RKO (cell line): ENCODE measurements at places on chromosomes 4 and X.

- DNase-seq: no peak
Observed at GRCh38 chr4:53497487-53498244, 93.6 kb downstream of the LNX1 start.

GRCh38 chr4:123014038-123014437 lies 91.6 kb upstream of the NUDT6 start:
- DNase-seq: no peak

GRCh38 chr4:21290562-21290961 lies 590.3 kb downstream of the PACRGL start:
- DNase-seq: no peak

DNA sequence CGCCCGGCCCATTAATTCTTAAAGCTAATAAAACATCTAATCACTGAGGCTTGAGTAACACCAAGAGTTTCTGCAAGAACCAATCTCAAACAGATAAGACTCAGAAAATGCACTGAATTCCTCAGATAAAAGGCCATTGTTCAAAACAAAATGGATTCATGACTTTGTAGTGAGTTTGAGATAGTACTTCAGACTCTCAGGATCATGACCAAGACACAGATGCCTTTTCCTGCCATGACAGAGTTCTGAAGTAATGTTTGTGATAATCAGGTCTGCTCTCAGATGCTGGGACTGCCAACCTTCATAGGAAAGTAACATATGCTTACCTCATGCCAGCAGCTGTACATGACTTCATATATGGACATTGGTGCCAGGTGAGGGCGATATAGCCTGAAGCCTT lies 54.6 kb downstream of the NIPAL1 start:
- no peak for DNase-seq

DNA sequence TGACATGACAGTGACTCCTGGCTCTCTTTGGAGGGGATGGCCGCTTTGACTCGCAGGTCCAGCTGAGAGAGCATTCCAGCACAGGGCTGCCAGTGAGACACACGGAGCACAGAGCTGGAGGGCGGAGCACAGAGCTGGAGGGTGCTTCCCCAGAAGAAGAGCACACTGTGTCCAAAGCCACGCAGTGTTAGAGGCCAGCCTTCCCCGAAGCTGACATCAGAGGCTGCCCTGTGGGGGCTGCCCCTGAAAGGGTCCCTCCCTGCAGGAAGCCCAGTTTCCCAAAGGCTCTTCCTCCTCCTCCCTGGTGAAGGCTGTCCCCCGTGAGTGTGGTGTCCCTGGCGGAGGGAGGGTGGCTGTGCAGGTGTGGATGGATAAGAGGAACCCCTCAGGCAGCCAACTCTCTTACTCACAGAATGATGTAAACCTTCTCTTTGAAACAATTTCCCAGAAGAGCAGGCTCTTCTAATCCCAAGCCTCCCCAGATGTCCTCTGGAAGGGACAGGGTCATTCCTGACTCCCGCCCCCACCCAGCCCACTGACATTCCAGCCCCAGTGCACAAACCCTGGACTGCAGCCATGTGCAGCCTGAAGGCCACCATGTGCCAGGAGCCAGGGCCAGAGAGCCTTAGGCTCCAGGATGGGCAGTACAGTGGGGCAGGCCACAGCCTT lies 53.4 kb downstream of the PSAPL1 start:
- DNase-seq: no peak

DNA sequence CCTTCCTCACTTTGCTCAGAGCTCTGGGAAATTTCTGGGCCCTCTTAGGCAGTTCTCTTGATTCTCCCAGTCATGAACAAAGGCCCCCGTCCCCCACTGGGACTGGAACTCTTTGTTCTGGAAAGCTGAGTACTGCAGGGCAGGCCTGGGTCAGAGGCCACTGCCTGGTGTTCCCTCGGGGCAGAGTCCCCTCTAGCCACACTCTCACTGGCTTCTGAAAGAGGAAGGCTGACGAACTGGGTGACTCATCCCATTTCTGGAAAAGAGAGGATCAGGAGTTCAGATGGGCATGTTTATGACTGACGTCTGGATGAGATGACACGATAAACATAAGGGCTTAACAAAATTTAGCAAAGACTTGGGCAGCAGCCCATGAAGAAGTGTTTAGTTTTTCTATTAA lies 47.7 kb downstream of the DDX3X start:
- DNase-seq: peak; percentile 80

DNA sequence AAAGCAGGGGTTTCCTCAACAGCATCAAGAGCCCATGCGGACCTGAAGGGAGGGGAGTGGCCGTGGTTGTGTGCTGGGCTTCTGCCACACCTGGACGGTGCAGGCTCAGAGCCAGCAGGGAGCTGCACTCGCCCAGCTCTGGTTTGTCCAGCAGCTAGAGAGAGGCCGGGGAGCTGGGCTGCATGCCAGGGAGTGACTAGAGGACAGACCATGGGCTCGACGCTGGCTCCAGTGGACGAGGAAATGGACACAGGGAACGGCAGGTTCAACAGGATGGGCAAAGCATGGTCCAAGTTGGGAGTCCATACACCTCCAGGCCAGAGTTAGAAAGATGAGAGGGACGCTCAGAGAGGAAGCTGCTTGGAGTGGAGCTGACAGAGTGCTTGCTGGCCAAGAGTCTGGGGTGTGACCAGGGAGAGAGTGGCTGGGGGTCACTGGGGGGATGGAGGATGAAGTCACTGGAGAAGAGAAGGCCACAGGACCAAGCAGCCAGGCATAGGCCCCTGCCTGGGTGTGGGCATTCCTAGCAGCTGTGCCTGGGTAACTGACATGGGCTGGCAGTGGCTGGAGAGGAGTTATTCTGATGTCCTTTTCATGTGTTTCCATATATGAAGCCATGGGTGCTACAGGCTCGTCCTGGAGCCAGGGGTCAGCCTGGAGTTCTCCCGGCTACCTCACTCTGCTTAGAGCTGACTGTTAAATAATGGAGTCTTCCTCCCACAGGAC lies 42.8 kb downstream of the HTT-AS start:
- no peak for DNase-seq

DNA sequence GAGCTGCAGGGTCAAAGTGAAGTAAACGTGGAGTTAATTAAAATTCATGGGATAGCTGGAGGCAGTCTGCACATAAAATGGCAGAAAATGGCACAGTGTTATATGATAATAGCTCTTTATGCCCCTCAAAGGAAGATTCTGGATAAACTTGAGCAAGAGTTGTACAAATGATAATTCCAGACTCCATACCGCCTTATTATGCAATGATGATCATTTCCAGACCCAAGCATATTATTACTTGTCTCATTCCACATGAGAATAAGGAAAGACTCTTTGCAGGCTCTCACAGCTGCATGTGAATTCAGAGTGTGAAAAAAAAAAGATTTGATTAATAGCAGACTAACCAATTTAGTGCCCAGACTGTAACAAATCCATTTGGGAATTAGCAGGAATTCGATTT lies 105.4 kb downstream of the STK32B start:
- no peak for DNase-seq

DNA sequence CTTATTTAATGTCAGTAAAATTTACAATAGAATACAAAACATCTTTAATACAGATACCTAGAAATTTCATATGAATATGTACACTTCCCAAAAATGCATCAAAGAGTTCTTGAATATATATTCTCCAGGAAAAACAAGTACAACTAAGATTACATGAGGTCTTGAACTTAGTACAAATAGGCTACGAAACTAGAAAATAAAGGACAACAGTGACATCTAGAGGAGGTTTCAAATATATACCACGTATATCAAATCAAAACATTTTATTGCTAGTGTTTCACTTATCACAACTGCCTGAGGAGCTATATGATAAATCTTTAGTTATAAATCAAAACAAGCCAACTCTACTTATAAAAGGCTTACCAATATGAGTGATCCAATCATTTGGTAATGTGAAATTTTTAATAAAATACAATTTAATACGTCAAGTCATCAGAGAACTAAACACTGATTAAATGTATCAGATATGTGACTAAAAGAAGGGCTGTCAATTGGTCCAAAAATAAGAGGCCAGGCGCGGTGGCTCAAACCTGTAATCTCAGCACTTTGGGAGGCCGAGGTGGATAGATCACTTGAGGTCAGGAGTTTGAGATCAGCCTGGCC lies 36.6 kb downstream of the ANAPC10 start:
- peak; percentile 75 for DNase-seq

DNA sequence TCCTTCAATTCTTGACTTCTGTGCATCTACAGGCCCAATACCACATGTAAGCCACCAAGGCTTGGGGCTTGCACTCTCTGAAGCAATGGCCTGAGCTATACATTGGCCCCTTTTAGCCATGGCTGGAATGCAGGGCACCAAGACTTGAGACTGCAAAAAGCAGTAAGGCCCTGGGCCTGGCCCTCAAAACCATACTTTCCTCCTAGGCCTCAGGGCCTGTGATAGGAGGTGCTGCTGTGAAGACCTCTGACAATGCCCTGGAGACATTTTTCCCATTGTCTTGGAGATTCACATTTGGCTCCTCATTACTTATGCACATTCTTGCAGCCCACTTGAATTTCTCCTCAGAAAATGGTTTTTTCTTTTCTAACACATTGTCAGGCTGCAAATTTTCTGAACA lies 68.5 kb upstream of the FSTL5 start:
- no peak for DNase-seq

- DNase-seq: peak; percentile 40
Observed at GRCh38 chr4:8185295-8185694, 13.8 kb upstream of the SH3TC1 start.

DNA sequence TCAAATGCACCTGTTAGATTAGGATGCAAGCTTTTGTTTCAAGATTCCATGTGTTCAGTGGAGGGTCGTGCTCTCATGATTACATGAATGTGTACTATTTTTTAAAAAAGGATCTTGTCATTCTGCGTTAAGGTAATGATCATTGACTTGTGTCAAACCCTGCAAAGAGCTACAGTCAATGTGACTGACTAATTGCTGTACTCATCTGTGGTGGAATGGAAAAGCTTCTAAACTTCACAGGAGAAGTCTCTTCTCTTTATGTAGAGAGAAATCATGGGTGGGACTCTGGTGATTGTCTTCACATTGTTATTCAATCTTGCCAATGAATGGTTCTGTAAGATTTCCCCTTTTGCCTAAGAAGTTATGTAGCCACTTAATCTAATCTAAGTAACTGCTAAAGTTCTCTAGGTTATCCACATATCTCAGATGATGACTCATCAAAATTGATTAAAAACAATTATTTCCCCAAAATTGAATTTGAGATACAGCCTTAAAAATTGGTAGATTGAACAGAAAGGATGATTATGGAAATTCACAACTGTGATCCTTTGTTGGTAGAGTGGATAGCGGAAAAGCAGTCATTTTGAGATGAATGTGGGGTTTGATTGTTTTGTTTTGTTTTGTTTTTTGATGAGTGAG lies 6.7 kb downstream of the MAGEE1 start:
- no peak for DNase-seq

DNA sequence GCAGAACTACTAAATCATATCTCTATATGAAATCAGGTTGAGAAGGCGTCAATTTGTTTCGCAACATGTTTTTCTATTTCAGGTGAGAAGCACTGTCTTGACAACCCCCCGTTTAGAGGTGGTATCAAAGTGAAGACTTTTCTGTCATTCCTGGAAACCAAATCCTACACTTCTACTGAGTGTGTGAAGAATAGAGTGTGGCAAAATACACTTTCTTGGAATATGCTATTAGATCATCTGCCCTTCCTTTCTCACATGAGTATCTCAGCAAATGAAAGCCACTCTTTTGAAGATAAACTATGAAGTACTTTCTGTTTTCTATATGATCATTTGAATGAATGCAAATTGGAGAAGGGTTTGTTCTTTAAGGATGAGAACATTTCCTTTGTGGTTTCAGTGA lies 174.0 kb upstream of the FMR1 start:
- DNase-seq: no peak

GRCh38 chr4:149886786-149887490 lies 71.3 kb upstream of the IQCM start:
- DNase-seq: peak; percentile 9

DNA sequence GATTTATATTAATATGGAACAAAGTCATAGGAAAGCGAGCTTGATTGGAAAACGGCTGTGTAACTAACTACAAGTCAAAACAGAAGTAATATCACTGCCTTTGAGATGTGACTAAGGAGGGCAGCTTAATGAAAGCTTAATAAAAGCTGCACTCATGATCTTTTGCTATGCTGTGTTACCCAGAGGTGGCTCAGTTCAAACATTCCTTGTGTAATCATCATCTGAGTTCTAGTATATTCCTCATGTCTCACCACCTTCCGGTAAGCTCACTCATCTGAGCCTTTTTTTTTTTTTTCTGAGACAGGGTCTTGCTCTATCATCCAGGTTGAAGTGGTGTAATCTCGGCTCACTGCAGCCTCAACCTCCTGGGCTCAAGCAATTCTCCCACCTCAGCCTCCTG lies 5.0 kb downstream of the GRPEL1 start:
- no peak for DNase-seq

DNA sequence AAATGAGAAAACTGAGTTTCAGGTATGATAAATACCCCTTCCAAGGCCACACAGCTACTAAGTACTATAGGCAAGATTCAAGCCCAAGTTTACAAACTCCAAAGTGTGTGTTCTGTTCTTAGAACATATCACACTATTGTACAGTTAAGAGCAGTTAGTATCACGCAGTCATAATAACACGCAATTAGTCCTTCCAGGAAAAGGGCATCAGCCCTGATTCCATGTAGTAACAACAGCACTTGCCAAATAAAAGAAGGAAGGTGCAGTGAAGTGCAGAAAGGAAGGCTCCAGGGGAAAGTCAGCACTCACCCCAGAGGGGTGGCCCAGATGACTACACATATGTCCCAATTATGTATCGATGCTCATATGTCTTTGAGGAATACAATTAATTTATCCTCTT lies 4.4 kb downstream of the TASL start:
- no peak for DNase-seq

DNA sequence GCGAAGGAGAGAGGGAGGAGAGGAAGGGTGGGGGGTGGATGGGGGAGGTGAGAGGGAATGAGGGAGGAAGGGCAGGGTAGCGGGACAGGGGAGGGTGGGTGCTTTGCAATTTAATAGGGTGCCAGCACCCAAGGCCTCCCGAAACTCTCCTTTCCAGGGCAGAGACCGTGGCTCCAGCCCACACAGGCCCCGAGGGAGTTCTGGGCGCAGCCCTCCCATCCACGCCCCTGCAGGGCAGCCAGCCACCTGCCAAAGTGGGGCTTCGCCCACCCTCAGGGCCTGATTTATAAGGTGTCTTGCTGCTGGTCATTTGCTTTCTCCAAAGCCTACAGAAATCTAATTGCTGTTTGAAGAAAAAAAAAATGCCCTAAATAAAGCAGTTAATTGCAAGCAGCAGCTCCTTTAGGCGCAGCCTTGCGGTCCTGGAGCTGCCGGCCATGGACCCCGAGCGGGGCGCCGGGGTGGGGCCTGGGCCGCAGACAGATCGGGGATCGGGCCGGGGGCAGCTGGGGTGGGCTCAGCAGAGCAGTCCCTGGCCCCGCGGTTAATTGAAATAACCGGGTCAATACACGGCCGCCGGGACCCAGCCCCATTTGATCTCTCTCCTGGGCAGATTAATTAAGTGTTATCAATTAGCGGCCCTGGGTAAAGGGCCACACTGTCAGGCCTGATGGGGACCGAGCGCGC lies 106.0 kb upstream of the NKX1-1 start:
- DNase-seq: no peak
